A549 treated with RU486 at 1 μM for 4 hours (cell line): ENCODE measurements at places on chromosomes 1 and 21. TPM values are rescaled to one million over a fixed set of nuclear protein-coding genes. Genes with fewer than 3 reads are reported as not detected.

IL23R gene
- not detected in 5 replicates for total RNA-seq

ATP1A1 gene
- 145 to 181 TPM (median 160 TPM) in 5 replicates for total RNA-seq

ABL2 gene
- 12.7 to 21.7 TPM (median 18.8 TPM) in 5 replicates for total RNA-seq

FGR gene
- 0.06 to 0.09 TPM in 2 of 5 replicates, not detected in the others for total RNA-seq

FCRL4 gene
- not detected in 5 replicates for total RNA-seq

SPRR2E gene
- total RNA-seq = not detected in 5 replicates

KANK4 gene
- total RNA-seq = 0.31 to 0.50 TPM (median 0.38 TPM) in 5 replicates

EPHX1 gene
- 217 to 267 TPM (median 236 TPM) in 5 replicates for total RNA-seq

SLC9C2 gene
- total RNA-seq = not detected in 5 replicates

NIPAL3 gene
- total RNA-seq = 5.1 to 7.9 TPM (median 6.5 TPM) in 5 replicates

GNG5 gene
- 153 to 191 TPM (median 184 TPM) in 5 replicates for total RNA-seq

RIMS3 gene
- 0.46 to 1.1 TPM (median 0.91 TPM) in 5 replicates for total RNA-seq

TDRKH gene
- 5.4 to 6.3 TPM (median 6.2 TPM) in 5 replicates for total RNA-seq

LTN1 gene
- total RNA-seq = 2.3 to 7.0 TPM (median 6.8 TPM) in 5 replicates

CLCA4 gene
- not detected in 5 replicates for total RNA-seq

STUM gene
- total RNA-seq = not detected in 5 replicates

WARS2 gene
- 4.6 to 8.9 TPM (median 5.2 TPM) in 5 replicates for total RNA-seq

CD1B gene
- not detected in 5 replicates for total RNA-seq
